ENCODE measurements at places on chromosomes 16 and 17.

DNA sequence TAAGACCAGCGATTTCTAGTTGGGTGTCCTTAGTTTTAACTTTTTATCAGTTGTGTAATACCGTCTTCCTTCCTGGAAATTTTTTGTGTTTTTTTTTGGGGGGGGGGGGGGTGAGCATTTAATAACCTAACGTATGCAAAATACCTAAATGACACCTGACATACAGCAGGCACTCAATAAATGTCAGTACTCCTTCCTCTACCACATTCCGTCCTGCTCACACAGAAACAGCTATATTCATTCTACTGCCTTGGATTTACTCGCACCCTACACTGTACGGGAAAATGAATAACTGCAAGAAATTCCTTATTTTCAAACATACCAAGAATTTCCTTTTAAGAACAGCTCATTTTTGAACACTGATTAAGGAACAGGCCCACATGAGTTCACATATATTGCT lies 5.3 kb downstream of the XYLT1 start:
- no peak for DNase-seq

- no peak for DNase-seq
Observed at GRCh38 chr17:75241996-75242460, 19.4 kb downstream of the GGA3 start.

DNA sequence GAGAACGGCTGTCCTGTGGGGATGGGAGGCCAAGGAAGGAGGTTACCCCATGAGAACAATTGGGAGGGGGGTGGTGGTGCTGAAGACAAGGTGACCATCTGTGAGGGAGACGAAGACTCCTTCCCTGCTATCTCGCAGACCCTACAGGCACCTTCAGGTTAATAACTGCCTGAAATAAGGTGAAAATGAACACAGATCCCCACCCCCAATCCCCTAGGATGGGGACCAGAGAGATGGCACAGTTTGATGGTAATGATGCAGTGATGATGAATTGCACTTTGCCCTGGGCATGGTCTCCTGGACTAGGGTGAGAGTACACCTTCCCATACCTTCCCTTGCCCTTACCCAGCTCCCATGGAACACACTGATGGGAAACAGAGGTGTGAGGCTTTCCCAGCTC lies 1.4 kb upstream of the NAE1 start:
- no peak for DNase-seq

GRCh38 chr16:66841366-66841765 lies 2.8 kb upstream of the CA7 start:
- DNase-seq, result no peak

GRCh38 chr17:74444406-74444805 lies 12.5 kb downstream of the GPRC5C start:
- no peak for DNase-seq

GRCh38 chr17:2081564-2081963 lies 26.7 kb downstream of the HIC1 start:
- no peak for DNase-seq

DNA sequence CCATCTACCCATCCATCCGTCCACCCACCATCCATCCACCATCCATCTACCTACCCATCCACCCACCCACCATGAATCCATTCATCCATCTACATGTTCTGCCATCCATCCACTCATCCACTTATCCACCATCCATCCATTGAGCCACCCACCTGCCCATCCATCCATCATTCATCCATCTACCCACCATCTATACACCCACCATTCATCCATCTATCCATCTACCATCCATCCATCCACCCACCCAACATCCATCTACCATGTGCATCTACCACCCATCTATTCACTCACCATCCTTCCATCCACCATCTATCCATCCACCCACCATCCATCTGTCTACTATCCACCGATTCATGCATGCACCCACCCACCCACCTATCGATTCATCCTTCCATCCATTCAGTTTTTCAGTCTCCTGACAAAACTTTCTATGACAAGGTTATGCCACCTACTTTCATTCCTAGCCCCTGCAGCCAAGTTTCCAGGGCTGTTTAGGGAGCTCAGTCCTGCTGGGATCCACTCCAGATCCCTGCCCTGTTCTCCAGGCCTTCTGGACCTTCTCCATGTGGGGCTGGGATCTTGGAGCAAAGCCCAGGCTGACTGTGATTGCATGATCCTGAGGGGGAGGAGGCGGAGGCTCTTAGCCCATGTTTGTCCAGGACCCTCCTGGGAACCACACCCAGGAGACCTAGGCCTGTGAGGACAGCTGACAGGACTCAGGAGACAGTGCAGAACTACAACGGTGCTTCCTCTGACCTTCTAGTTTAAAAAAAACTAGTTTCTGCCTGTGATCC lies 27.4 kb downstream of the BCO1 start:
- DNase-seq, result no peak

- peak; percentile 66 for DNase-seq
Observed at GRCh38 chr17:49851387-49852291, 3.8 kb upstream of the TAC4 start.

GRCh38 chr17:61299517-61300513 lies 99.8 kb upstream of the TBX2 start:
- DNase-seq, result no peak

GRCh38 chr17:77129568-77130301 lies 11.0 kb upstream of the SEC14L1 start:
- DNase-seq, result no peak

GRCh38 chr17:78956254-78956653 lies 23.5 kb downstream of the LGALS3BP start:
- DNase-seq, result no peak

DNA sequence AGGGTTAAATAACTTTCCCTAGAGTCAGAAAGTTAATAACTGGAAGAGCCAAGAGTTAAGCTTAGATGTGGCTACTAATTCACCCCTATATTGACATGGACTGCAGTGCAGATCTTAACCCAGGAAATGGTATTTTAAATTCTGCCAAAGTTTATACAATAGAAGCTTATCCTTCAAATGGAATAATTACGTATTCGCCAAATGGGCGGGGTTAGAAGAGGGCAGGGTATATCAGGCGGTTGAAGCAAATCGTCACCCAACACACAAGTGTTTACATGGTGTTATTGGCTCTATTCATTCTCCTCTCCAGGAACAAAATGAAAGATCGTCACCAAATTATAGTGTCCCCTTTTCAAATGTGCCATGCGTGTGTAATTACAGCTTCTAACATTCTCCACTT lies 182.7 kb downstream of the PRKCB start:
- DNase-seq, result no peak

- DNase-seq, result no peak
Observed at GRCh38 chr17:8966926-8967325, 1.4 kb upstream of the PIK3R5 start.

DNA sequence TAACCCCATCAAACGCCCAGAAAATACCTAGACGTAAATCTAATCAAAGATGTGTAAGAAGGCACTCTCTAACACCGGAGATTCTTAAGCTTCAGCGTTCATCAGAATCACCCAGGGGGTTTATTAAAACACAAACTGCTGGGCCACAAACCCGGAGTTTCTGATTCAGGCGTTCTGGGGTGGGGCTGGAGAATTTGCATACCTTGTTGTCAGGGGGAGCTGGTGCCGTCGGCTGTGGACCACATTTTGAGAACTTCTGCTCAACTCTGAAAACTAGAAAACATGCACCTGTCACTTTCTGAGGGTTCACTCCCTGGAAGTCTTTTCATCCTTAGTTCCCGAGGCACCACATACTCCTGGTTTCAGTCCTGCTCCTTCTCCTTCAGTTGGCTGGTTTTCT lies 48.6 kb upstream of the WSCD1 start:
- DNase-seq, result no peak

GRCh38 chr17:69858460-69858859 lies 216.6 kb upstream of the KCNJ16 start:
- DNase-seq, result no peak

GRCh38 chr17:38961413-38961812 lies 5.8 kb downstream of the FBXO47 start:
- no peak for DNase-seq

GRCh38 chr17:1591474-1592090 lies 29.0 kb upstream of the PITPNA start:
- no peak for DNase-seq

- no peak for DNase-seq
Observed at GRCh38 chr17:78993981-78994671, 14.4 kb upstream of the LGALS3BP start.

GRCh38 chr16:54633943-54634362 lies 296.7 kb upstream of the IRX5 start:
- no peak for DNase-seq

DNA sequence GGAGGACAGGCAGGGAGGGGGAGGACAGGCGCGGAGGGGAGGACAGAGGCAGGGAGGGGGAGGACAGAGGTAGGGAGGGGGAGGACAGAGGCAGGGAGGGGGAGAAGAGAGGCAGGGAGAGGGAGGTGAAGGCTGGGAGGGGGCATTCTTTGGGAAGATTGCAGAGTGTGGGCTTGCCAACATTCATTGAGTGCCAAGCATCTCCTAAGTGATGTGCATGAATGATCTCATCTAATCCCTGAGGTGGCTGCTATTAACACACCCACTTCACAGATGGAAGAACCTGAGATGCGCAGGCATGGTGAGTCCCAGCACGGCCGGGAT lies 58.3 kb downstream of the NT5M start:
- DNase-seq, result no peak

- peak; percentile 63 for DNase-seq
Observed at GRCh38 chr17:31492880-31493655, 101.6 kb downstream of the RAB11FIP4 start.

GRCh38 chr17:56142325-56142724 lies 10.9 kb upstream of the ANKFN1 start:
- no peak for DNase-seq

GRCh38 chr16:25177831-25178688 lies 38.7 kb upstream of the AQP8 start:
- DNase-seq, result no peak

- no peak for DNase-seq
Observed at GRCh38 chr16:26050472-26050871, 358.7 kb downstream of the HS3ST4 start.

DNA sequence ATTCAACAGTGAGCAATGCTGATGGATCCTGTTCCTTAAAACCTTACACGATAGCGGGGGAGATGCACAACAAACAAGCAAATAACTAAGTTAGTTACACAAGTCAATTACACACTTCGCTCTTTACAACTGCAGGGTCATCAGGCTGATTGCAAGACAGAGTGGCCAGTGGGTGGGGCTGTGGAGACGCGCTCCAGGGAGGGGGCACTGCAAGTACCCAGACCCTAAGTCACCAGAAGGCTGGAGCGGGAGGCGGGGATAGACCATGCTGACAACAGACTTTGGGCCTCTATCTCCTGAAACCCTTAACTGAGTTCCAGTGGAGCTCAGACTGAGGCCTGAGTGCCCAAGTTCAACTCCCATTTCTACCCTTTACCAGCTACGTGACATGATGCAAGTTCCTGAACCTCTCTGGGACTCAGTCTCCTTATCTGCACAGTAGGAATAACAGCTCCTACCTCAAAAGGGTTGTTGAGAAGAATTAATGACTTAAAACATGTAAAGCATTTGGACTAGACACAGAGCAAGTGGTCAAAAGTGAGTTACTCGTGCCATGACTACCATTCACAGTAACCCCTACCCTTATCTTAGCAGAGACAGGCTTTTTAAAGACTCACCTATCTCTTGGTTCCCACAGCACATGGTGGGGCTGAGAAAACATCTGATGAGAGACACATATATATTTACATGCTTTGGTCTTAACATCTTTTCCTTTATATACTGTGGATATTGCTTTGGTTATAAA lies 10.4 kb downstream of the CPPED1 start:
- DNase-seq, result no peak

GRCh38 chr17:57082441-57082840 lies 2.6 kb upstream of the AKAP1 start:
- DNase-seq, result no peak

DNA sequence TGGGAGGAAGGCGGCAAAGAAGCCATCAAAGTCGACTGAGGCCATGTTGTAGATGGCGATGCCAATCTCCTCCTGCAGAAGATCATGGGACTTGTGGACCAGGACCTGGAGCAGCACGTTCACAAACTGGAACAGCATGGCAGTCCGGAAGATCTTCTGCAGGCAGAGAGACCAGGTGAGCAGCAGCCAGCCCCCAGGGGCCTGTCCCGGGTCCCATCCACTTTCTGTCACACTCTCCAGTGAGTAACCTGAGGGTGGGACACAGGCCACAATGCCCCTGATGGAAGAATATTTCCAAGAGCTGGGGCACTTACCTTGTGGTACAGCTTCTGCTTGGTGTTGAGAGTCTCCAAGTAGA lies 38.0 kb upstream of the GSG1L start:
- DNase-seq, result no peak

DNA sequence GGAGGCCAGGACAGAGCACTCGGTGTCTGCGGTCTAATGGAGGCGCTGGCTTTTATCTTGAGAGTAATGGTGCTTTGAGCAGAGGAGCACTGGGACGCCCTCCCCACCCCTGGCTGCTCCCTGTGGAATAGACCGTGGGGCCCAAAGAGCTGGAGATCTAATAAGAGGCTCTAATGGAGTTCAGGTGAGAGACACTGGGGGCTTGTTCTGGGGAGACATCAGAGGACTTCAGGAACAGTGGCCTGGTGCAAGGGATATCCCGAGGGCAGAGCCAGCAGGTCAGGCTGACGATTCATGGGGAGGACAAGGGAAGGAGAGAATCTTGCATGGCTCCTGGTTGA lies 9.5 kb upstream of the KRT19 start:
- DNase-seq, result no peak

GRCh38 chr16:27399969-27400368 lies 2.0 kb upstream of the IL21R start:
- DNase-seq, result no peak

DNA sequence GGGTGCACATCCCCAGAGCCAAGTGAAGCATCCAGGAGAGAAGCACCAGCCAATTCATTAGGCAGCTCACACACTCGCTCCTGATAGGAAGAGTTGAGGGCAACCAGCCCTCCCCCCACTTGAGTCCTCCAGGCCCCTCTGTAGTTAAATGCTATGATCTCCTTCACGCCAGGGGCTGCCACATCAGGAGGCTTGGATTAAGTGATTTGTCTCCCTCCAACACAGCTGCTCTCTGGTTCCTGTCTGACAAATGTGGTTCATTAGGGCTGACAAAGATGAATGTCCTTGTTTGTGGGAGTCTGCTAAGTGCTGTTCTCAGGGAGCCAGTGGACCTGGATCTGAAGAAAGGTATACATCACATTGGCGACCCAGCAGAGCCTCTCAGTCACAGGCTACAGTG lies 94.5 kb upstream of the WSCD1 start:
- DNase-seq, result no peak

DNA sequence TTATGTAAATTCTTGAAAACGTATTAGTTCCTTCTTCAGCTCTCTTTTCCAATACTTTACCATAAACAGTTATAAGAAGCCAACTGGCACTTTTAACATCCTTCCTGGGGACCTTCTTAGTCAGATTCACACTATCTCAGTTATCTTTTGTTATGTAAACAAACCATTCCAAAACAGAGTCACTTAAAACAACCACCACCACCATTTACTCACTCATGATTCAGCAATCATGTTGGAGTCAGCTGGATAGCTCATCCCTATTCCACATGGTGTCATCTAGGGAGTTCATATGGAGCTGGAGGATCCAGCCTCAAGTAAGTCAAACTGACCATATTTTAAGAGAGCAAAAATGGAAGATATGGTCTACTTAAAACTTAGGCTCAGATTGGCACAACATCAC lies 240.3 kb upstream of the IRX3 start:
- DNase-seq, result no peak

All from stimulated activated CD4-positive, alpha-beta T cell treated with anti-CD3 and anti-CD28 coated beads, Interleukin-12 subunit alpha, Interleukin-12 subunit beta, amount 100 ng/mL, for 24 hours (primary cell).